ENCODE measurements at places on chromosomes 7 and 10. TPM values are rescaled to one million over a fixed set of nuclear protein-coding genes. Genes with fewer than 3 reads are reported as not detected.

Gene NOM1
- 16.4 TPM for total RNA-seq

- no peaks in the 10 kb centered on the region for H3K27me3 ChIP-seq
- H3K36me3 ChIP-seq: no peaks in the 10 kb centered on the region
- no peak overlapping the region for H3K27ac ChIP-seq
- no peaks in the 10 kb centered on the region for H3K4me1 ChIP-seq
- H3K4me3 ChIP-seq: no peak overlapping the region
These were observed 920.1 kb upstream of the LRRN3 start for GRCh38 chr7:110170841-110171240.

GRCh38 chr7:117034851-117035464 is 81.7 kb downstream of the ST7 start:
- no peak overlapping the region for H3K27ac ChIP-seq
- no peaks in the 10 kb centered on the region for H3K27me3 ChIP-seq
- H3K36me3 ChIP-seq: no peaks in the 10 kb centered on the region
- H3K4me3 ChIP-seq: no peak overlapping the region
- peaks cover 2% of the 10 kb centered on the region for H3K4me1 ChIP-seq
- peak; percentile 69 for DNase-seq

- H3K36me3 ChIP-seq: no peaks in the 10 kb centered on the region
- no peak overlapping the region for H3K27ac ChIP-seq
- H3K27me3 ChIP-seq: no peaks in the 10 kb centered on the region
- DNase-seq: peak; percentile 59
- no peaks in the 10 kb centered on the region for H3K4me1 ChIP-seq
- no peak overlapping the region for H3K4me3 ChIP-seq
These were observed 119.7 kb downstream of the JMJD1C start for GRCh38 chr10:63346015-63346441.

DNA sequence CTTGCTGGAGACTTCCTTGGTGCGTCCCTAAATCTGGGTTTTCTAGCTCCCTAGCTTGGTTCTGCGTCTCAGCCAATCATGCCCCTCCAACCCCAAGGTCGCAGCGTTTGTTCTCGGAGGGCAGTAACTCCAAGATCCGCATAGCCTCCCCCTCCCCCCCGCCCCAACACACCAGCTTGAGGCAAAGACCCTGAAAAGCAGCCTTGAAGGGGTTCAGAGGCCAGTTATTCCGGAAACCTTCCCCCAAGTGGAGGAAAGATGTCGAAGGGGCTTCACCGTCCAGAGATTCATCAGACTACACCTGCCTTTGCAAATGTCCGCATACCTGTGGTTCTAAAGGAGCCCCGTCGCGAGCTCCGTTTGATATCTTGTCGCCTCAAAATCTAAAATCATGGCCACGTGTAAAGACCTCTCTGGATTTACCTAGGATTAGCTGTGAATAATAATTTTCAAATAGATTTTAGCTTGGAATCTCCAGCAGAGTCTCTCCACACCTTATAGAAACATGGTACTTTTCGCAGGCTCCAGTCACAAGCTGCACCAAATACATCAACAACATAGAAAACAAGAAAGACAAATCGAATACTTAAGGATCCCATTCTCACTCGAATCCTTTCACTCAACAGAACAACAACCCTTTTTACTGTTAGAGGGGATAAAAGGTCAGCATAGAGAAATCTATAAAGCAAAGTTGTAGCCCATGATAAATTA is 7.9 kb downstream of the DLX6 start:
- no peak overlapping the region for H3K4me3 ChIP-seq
- H3K4me1 ChIP-seq: no peaks in the 10 kb centered on the region
- no peaks in the 10 kb centered on the region for H3K36me3 ChIP-seq
- peaks cover 64% of the 10 kb centered on the region for H3K27me3 ChIP-seq

DNA sequence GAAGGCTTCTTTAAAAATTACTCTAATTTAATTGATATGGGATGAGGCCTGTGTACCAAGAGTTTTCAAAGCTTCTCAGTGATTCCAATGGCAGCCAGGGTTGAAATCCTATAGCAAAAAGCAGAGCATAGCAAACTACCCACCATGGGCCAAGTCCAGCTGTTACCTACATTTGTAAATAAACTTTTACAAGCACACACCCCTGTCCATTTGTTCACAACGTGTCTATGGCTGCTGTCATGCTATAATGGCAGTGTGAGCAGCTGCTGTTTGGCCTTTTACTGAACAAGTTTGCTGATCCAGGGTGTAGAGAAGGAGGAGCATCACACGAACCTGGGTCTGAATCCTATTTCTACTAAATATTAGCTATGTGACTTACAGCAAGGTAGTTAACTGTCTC is 50.0 kb downstream of the NPY start:
- H3K4me1 ChIP-seq: no peaks in the 10 kb centered on the region
- no peak overlapping the region for H3K4me3 ChIP-seq
- DNase-seq: no peak
- no peaks in the 10 kb centered on the region for H3K27me3 ChIP-seq
- H3K27ac ChIP-seq: no peak overlapping the region

Data from IMR-90 (cell line).